NCI-H510A treated with DMSO at 0.1 percent for 48 hours (cell line): ENCODE measurements at places on chromosomes 11 and 22.

- no peak for DNase-seq
Observed at GRCh38 chr11:78429209-78429608, 11.6 kb upstream of the GAB2 start.

GRCh38 chr22:19661156-19661555 is 53.1 kb upstream of the SEPTIN5 start:
- no peak for DNase-seq

DNA sequence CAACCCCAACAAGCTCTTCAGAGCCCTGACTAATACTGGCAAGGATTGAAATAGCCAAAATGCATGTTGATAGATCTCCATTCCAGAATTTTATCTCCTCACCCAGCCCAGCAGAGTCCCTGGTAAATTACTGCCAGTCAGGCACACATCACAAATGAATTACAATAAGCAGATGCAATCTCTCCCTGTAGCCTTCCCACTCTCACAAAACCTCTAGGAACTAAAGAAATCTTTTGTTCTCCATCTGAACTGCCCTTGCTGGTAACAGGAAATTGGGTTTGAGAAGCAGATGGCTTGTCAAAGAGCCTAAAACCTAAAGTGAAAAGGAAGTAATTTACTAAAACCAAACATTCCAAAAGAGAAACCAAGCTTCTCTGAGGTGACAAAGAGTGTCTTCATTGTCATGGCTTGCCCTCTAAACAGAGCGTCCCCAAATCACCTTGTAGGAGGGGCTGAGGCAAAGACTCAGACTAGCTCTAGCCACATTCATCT is 59.5 kb downstream of the FAM168A start:
- no peak for DNase-seq

GRCh38 chr11:102683277-102683676 is 22.3 kb downstream of the MMP27 start:
- DNase-seq, result no peak

DNA sequence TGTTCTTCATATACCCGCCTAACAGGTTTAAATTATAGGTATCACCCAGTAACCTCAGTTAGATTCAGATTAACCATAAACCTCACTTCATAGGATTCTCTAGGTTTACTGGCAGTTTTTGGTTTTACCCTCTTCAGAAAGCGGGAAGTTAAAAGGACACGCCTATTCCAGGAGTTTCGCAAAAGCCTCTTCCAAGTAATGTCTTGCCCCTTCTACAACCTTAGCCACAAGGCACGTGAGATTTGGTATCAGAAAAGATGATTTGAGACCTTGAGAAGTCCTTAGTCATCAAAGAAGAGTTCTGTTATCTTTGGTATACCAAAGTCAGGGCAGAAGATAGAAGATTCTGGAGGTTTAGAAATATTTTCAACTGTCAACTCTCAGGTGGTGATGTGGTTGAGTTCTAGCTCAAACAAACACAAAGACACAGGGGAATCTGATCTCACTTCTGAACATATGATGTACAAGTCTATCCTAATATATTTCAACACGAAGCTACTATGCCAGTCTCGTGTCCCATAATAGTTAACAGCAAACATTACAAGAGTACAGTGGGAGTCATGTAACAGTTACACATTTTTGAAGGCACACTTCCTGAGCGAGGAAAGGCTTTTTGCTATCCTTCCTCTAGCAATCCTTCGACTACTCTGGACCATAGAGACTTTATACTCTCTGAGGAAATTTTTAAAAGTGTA is 103.5 kb downstream of the USP35 start:
- DNase-seq, result no peak

GRCh38 chr11:126594921-126595367 is 239.5 kb downstream of the ST3GAL4 start:
- peak; percentile 65 for DNase-seq

DNA sequence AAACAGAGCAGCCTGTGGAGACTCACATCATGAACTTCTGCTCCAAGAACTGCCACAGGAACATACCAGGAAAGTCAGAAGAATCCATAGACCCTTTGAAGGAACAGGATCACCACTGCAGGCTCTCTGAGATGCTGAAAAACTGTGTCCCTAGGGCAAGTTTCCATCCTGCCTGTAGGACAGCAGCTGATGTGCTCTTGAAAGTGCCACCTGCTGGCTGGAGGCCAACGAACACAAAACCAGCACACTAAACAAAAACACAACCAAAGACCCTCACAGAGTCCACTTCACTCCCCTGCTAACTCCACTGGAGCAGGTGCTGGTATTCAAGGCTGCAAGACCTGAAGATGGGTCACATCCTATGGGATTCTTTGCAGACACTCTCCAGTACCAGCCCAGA is 12.0 kb upstream of the NXPE1 start:
- no peak for DNase-seq

- DNase-seq, result peak; percentile 52
Observed at GRCh38 chr22:41822317-41823057, 10.4 kb upstream of the SREBF2 start.

GRCh38 chr11:132351050-132351449 is 980.6 kb downstream of the NTM start:
- DNase-seq, result no peak

- DNase-seq, result no peak
Observed at GRCh38 chr11:61684870-61685616, 4.9 kb downstream of the DAGLA start.

DNA sequence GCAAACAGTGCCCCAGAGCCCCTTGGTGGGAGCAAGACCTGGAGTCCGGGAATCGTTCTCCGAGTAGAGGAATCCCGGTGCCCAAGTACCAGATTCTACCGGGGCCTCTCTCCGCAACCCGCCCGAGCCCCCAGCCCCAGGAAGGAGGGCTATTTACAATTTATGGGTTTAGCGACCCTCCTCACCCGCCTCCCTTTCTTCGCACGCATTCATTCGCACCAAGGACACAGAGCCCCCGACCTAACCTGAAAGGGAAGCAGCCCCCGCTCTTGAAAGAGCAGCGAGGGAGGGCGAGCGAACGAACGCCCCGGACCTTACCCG is 628 bp downstream of the LRP4 start:
- no peak for DNase-seq

GRCh38 chr22:28450109-28450508 is 229.5 kb downstream of the TTC28 start:
- DNase-seq, result no peak

GRCh38 chr11:2940147-2940920 is 11.1 kb upstream of the PHLDA2 start:
- no peak for DNase-seq

GRCh38 chr11:120662071-120662676 is 150.6 kb downstream of the GRIK4 start:
- no peak for DNase-seq

DNA sequence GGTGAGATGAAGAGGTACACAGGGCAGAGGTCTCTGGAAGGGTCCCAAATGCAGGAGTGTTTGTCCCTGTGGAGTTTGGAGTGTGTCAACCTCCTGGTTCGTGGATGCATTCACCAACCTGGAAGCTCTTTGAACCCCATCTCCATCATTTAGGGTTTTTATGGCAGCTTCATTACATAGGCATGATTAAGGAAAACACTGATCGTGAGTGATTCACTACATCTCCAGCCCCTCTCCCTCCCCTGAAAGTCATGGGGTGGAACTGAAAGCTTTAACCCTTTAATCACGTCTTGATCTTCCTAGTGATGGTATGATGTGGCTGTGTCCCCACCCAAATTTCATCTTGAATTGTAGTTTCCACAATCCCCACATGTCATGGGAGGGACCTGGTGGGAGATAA is 19.8 kb upstream of the INCENP start:
- DNase-seq, result no peak

DNA sequence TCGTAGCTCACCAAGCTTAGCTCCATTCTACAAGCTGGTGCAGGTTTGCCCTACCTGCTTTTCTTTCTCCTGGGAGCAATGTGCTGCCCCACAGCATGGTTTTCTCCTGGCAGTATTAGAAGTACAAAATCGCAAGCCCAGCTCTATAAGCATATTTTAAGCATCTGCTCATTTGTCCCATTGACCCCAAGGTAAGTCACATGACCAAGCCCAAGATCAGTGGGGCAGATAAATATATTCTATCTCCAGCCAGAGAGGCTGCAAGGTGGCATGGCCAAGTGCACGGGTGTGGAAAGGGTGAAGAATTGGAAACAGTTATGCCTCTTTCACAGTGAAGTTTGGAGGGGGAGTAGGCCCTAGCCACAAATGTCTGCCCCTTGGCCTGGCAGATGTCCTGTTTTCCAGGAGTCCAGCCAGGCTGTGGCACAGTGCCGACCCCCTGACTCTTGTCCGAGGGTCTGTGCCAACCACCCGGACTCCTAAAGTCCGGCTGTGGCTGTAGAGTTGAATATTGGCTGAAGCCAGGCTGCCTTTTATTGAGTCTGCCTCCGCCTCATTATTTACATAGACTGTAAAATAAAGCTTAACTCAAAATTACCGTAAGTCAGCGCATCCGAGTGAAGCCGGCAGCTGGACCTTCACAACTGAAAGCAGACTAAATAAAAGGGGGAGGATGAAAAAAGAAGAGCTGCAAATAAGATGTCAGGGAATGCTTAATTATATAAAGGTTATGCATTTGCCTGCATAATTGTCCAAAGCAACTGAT is 165.7 kb downstream of the COMMD9 start:
- DNase-seq, result no peak

DNA sequence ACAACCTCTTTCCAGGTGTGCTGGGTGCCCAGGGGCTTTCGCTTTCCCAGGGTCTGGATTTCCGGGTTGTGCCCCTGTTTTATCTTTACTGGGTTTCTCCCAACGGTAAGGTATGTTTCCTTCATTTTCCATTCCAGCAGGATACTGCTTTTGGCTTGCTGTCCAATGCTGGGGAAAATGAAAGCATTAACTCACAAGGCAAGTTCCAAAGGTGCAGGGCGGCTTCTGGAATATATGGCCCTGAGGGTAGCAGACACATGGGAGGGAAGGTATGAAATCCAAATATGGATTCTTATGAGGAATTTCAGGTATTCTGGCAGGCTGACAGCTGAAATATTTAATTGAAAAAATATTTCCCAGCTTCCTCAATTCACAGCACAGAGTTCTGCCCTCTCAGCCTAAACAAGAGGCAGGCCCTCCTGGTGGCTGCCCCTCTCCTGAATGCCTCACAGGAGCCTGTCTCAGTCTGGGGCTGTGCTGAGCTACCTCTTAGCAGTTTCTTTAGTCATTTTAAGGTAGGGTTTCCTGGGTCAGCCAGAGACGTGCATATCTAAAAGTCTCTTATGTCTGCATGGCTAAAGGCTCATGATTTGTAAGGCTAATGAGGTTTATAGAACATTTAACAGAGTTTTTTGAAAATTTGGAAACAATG is 318.6 kb upstream of the B3GAT1 start:
- no peak for DNase-seq

DNA sequence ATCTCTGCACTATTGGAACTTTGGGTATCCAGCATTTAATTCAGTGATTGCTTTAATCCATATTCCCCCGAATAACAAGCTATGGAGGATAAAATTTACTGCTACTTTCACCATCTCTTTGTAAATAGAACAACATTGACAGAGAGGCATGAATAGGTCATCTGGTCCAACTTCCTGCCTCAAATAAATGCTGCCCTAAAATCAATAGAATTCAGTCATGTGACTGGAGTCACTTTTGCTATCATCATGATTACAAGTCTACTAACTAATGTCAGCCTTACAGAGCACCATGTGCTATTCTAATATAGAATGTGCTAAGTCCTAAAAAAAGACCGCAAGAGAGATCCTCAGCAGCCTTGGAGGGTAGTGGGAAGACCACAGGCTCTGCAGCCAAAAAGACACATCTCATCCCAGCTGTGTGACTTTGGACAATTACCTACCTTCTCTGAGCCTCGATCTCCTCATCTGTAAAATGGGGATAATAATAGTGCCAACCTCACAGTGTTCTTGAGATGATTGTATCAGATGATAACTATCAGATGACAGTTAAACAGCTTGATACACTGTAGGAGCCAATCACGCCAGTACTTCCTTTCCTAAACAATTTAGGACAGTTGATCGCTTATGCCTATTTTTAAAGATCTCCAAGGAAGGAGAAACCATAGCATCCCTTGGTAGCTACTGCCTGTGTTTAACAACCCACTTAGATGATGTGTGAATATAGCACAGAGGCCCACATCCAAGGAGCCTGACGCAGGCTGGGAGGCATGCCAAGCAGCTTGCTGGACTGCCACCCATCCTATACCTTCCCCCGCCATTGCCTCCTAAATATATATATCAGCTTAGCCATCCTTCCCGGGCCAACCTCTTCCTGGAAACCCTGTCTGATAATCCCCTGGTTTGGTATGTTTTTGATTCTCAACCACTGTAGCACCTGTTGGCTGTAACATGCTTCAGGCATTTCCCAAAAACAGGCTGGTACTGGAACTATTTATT is 77.3 kb upstream of the PHF21A start:
- no peak for DNase-seq

GRCh38 chr22:40418366-40419201 is 48.2 kb downstream of the SGSM3 start:
- DNase-seq, result peak; percentile 63

GRCh38 chr22:36311386-36312085 is 58.6 kb downstream of the APOL1 start:
- DNase-seq, result no peak

GRCh38 chr11:57885298-57886050 is 123.9 kb downstream of the CTNND1 start:
- no peak for DNase-seq

DNA sequence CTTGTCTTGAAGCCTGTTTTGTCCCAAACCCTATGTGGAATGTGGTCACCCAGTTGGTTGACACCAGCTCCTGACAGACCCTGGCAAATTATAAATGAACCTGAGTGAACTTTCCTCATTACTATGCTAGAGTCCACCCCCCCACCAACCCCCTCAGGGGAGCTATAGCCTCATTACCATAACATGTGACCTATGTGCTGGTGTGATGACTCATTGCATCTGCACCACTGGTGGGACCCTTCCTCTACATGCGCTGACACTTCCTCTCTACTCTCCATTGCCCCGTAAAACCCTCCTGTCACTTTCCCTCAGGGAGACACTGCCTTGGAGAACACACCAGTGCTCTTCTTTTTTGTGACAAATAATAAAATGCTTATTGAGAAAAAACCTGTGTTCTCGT is 105.0 kb upstream of the SESN3 start:
- no peak for DNase-seq

- DNase-seq, result no peak
Observed at GRCh38 chr22:48719978-48720661, 1107.6 kb downstream of the BRD1 start.
